ENCODE measurements at places on chromosomes 7 and 10.
A peak's percentile ranks its signal among the peaks of the same experiment; 100 is the strongest.

- DNase-seq = no peak
Observed at GRCh38 chr10:60388116-60388625, 1.5 kb downstream of the ANK3 start.

GRCh38 chr10:35605191-35605590, at the start of gene GJD4:
Gene GJD4 (plus strand): TSS chr10:35605341. CDS start chr10:35605568, 227 bp downstream.
- DNase-seq = no peak

GRCh38 chr7:102107474-102108104, 179.1 kb upstream of the SH2B2 start:
- DNase-seq = no peak

GRCh38 chr10:88073682-88074081, 210.3 kb downstream of the PTEN start:
- no peak for DNase-seq

GRCh38 chr7:45138433-45139267, 18.9 kb upstream of the RAMP3 start:
- no peak for DNase-seq

DNA sequence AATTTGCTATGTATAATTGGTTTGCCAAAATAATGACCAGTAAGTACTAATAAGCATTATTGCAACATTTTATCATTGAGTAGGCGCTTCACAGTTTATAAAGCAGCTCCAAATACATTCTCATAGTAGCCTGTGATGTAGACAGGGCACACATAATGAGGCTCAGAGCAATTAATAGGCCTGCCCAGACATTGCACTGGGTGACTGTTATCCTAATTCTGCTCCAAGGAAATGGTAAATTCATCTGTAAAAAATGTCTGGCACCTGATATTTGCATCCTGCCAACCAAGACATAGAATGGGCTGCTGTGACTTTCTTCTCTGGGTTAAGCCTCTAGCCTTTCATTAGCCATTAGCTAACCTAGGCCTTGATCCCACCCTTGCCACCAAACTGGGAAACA, 97.6 kb downstream of the SEM1 start:
- DNase-seq = no peak

GRCh38 chr7:138164804-138165203, 88.5 kb downstream of the AKR1D1 start:
- DNase-seq = no peak

GRCh38 chr7:55770778-55771177, 91.8 kb downstream of the SEPTIN14 start:
- no peak for DNase-seq

DNA sequence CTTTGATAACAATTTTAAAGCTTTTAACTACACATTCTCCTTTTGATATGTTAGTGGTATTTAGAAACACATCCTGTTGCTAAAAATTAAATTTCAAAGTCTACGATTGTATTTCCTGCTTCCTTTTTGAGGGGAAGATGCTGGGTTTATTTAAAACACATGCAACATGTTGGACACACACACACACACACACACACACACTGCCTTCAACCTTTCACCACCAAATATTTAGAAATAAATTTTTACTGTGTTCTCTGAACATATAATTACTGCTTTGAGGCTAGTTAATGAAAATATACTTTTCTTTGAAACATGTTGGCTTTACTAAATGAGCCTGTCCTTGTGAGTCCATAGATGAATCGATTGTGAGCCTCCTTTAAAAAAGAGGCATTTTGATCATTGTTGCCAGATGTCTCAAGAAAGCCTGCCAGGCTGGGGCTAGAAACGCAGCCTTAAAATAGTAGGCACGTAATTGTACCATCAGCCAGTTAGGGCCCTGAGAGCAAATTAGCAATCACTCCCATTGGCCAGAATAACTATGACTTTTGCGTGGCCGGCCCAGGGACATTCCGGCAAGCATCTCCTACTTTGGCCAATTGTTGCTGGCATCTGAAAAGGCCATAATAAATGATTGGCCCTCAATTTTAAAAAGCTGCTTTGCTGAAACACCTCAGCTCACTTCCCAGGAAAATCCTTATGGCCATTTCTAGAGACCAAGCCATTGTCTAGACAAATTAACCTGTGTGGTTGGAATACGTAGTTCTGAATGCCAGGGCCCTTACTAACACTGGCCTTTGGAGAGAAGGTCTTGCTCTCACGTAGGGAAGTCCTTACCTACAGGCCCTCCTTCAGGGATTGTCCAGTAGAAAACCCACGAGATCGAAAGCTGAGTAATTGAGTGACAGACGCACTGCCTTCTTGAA, 9.9 kb upstream of the TEX36 start:
- no peak for DNase-seq

GRCh38 chr10:37220866-37221265, 95.5 kb downstream of the ANKRD30A start:
- DNase-seq = no peak

DNA sequence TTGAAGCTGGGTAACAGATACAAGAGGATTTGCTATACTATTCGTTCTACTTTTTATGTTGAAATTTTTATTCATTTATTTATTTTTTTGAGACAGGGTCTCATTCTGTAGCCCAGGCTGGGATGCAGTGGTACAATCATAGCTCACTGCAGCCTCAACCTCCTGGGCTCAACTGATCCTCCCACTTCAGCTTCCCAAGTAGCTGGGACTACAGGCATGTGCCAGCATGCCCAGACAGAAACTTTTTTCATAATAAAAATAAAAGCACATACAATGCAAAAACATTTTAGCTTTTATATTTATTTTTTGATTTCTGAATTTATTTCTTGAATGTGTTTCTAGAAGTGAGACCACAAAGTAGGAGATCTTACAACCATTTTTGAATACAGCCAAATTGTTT, 71.2 kb downstream of the FANK1 start:
- no peak for DNase-seq

DNA sequence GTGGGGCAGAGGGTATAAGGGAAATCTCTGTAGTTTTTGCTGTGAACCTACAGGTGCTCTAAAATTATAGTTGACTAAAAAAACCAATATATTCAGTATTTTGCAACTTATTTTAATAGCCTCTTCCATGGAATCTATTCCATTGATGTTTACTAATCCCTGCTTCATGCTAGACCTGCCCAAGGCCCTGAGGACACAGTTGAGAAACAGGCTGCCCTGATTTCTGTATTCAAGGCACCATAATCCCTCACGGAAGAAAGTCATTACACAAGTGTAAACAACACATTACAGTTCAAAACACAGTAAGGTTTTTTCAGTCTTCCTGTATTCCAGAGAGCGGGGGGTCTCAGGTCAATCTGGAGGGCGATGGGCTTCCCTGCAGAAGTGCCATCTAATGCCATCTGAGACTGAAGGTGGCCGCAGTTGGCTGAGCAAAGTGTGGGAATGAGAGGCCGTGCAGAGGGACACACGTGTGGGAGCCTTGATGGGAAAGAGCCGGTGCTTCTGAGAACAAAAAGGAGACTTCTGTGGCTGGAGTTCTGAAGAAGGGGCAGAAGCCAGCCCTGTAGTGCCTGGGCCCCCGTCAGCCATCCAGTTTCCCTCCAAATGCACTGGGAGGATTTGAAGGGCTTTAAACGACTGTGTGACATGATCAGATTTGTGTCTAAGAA, 146.9 kb downstream of the PTPN20 start:
- no peak for DNase-seq

DNA sequence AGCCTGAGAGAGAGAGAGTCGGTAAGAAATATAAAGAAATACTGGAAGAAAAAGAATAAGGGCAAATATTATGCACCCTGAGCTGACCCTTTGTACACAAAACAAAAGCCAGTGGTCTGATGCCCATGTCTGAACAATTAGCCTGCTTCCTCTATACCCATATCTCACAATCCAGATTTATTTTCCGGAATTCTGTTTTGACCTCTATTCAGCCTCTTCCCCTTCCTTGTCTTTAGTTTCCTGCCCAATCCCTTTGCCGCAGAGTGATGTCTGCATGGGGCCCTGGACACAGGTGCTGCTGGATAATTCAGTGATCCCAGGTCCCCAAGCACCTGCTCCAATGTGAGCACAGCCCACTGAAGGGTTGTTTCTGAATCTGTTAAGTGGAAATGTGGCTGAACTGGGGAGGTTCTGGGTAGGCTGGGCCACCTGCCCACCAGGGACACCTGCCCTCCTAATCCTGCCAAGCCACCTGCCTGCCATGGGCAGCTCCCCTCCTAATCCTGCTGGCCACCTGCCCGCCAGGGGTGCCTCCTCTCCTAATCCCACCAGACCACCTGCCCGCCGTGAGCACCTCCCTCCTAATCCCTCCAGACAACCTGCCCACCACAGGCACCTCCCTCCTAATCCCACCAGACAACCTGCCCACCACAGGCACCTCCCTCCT, 23.0 kb downstream of the ADGRA1 start:
- DNase-seq = no peak

DNA sequence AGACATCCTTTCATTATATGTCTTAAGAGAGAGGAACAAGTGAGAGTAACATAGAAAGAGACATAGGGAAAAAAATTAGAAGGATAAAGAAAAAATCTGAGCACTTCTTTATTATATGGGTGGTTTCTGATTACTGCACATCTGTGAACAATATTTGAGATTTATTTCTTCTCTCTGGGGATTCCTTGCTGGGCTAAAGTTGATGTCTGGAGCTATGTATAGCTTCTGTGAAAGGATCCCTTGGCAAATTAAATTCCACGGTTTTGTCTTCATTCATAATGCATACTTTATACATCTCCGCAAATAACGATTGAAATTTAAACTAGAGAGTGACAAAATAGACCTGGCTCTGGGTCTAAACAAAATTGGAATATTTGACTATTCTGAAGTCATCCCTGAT, 232.2 kb upstream of the CTBP2 start:
- DNase-seq = no peak

GRCh38 chr10:79252971-79253370, 94.3 kb upstream of the PPIF start:
- DNase-seq = no peak

DNA sequence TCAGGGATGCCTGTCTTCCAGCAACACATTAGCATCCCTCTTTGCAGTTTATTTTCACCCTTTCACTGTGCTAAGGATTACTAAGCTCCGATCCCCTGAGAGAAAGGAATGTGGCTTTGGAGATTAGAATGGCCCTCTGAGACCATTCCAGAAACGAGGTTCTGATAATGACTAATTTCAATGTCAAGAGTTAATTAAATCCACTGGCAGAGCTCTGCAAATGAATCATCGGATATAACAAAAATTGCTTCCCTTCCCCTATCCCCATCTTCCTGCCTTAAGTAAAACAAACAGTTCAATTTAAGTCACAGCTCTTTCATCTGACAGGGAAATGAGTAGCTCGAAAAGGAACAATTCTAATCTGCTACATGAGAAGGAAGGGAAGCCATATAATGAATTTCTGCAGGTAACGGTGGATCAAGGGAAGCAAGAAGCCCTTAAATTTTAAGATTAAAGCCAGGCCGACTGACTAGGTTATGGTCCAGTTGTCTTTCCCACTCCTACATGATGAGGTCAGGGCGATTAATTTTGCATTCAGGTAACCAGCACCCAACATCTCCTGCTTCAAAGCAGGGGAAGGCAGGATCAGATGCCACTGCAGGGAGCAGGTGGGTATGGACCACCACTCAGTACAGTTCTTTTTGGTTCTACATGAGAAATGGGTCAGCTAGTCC, 50.5 kb downstream of the MALSU1 start:
- DNase-seq = peak; percentile 20

DNA sequence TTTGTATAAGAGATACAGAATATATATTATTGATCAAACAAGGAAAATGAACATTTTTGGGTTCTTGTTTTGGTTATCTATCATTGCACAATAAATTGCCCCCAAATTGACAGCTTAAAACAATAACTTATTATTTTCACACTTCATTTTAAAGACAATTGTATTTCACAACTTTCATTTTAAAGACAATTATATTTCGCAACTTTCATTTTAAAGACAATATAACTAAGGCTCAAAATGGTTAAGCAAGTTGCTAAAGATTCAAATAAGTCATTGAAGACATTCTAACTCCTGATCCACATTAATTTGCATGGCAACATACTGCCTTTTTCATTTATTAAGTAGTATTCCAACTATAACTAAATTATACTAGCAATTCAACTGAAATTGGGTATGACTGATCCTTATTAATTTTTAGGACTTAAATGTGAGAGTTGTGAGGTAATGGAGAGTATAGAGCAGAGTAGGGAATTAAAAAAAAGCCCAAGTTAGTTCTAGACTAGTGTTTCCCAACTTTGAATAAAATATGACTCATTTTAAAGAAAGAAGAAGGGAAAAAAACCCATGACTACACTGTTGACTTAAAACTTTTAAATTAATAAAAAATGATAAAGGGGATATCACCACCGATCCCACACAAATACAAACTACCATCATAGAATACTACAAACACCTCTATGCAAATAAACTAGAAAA, 9.9 kb upstream of the STEAP2 start:
- no peak for DNase-seq

DNA sequence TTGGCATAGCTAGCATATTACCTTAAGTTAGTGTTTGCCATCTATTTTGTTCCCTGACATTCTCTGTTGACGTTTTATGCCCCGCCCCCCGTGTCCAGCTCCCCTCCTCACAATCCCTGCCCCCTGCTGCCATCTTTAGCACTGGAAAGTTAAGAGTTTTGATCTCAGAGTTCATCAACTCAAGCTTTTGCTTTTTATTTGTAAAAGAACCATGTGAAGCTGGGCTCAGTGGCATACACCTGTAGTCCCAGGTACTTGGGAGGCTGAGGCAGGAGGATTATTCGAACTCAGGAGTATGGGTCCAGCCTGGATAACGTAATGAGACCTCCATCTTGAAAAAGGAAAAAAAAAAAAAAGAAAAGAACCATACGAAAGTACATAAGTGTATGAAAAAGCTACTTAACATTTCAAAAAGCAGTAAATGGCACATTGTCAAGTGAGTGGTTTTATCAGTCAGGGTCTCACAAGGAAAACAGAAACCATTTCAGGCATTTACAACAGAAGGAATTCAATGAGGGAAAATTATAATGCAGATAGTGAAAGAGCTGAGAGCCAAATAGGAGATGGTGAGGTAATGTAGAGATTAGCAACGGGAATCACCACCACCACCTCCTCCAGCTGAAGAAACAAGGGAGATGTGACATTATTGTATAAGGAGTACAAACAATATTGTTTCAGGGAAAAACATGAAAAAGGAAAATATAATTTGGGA, 64.9 kb downstream of the MCU start:
- DNase-seq = no peak

DNA sequence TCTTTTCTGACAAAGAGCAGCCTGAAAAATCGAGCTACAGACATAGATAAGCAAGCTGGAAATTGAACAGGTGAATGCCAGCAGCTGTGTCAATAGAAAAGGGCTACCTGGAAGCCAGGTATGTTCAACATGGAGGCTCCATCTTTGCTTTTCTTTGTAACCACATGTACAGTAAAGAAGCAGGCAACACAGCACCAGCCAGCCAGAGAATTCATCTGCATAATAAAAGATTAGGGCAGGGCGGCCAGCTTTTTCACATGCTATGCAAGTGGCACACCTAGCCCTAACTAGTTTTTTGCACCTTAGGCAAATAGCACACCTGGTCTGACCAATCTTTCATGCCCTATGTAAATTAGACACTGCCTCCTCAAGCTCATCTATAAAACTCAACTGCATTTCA, 25.7 kb downstream of the COG5 start:
- no peak for DNase-seq

GRCh38 chr7:129437190-129437589, 3.0 kb downstream of the STRIP2 start:
- DNase-seq = no peak

GRCh38 chr7:102036958-102037357, 219.5 kb downstream of the CUX1 start:
- DNase-seq = no peak
